ENCODE measurements at places on chromosomes 4 and X.

- DNase-seq = no peak
These were observed 178.9 kb upstream of the GPC4 start for GRCh38 chrX:133594156-133594555.

DNA sequence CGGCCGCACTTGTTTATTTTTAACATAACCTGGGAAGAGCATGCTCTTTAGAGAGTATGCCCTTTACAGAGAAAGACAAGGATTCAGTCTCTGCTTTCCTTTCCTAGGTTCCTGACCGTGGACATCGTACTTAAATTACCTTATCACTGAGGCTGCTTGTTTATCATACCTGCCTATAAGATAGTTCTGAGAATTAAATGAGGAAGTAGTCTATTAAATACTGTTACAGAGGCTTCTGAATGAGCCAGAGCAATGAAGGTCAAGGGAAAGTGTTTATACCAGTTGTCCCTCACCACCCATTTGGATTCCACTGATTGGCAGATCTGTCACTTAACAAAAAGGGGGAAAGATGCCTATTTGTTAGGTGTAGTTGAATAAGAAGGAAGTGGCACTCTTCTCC, 10.0 kb downstream of the TXLNG start:
- no peak for DNase-seq

- no peak for DNase-seq
These were observed 308.5 kb upstream of the AADAT start for GRCh38 chr4:170398218-170398617.

GRCh38 chrX:45322382-45322781, 121.7 kb upstream of the DIPK2B start:
- no peak for DNase-seq

- no peak for DNase-seq
These were observed 36.3 kb upstream of the PLAC8 start for GRCh38 chr4:83150653-83151330.

DNA sequence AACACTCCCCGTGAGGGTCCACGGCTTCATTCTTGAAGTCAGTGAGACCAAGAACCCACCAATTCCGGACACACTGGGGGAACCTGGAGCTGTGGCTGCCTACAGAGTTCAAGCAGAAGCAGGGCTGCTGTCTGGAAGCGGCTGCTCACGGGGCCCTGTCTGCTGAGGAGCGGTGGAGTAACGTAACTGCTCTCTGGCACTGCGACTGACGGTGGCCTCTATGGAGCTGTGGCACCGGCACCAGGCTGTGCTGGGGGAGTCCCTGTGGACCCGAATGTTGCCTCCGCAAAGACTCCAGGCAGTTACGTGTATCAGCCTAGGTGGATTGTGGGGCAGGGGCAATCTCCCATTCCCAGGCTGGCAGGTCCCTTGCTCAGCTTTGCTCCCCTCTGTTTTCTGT, 703.3 kb upstream of the FRG1 start:
- DNase-seq = no peak

GRCh38 chrX:16148896-16149295, 18.4 kb upstream of the MAGEB17 start:
- no peak for DNase-seq

DNA sequence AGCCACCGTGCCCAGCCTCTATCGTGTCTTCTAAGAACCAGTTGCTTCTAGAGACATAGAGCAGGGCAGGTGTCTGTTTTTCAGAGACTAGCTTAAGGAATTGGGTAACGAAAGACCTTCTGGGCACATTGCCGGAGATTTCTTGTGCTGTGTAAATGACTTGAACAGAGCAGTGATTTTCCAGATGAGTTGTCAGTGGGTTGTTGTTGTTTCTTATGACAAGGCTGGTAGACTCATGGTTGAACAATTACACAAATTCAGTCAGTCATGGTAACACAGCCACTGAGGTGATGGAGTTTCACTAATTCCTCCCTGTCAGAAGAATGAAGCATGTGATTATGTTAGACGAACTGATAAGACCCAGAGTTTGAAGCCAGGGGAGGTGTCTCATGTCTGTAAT, 20.5 kb upstream of the DDX3X start:
- no peak for DNase-seq

DNA sequence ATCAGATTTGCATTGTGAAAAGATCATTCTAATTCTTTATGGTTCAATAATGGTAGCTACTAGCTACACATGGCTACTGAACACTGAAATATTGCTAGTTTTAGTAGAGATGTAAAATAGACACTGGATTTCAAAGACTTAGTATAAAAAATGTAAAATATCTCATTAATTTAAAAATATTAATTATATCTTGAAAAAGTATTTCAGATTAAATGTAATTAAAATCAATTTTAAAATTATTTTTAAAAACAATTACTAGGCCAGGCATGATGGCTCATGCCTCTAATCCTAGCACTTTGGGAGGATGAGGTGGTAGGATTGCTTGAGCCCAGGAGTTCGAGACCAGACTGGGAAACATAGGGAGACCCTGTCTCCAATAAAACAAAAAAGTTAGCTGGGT, 20.4 kb upstream of the TLR2 start:
- DNase-seq = no peak

GRCh38 chrX:630007-630611, 482 bp upstream of the SHOX start:
- no peak for DNase-seq

DNA sequence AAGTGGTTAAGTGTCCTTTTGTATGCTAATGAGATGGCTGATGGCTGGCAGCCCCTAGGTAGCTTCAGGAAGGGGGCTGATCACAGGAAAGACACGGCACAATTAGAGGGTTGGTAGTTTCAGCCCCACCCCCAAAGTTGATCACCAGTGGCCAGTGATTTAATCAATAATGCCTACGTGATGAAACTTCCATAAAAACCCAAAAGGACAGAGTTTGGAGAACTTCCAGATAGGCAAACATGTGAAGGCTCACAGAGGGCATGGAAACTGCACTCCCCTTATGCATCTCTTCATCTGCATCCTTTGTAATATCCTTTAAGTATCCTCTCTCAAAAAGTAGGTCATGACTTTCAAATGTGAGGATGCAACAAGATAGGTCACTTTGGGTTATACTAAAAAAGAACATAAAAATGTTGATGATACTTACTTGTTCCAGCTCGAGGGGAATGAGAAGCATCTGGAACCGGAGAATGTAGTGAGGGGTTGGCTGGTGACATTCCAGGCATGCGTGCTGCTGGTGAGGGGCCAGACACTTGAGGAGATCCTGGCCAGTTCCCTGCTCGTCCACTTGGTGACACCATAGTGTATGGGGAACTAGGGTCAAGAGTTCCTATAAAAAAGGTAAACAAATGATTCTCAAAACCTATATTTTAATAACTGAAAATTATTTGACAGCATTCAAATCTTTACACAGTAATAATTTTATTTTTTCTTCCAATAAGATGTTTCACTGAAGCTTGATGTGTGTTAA, 16.7 kb upstream of the CXorf38 start:
- DNase-seq = no peak

DNA sequence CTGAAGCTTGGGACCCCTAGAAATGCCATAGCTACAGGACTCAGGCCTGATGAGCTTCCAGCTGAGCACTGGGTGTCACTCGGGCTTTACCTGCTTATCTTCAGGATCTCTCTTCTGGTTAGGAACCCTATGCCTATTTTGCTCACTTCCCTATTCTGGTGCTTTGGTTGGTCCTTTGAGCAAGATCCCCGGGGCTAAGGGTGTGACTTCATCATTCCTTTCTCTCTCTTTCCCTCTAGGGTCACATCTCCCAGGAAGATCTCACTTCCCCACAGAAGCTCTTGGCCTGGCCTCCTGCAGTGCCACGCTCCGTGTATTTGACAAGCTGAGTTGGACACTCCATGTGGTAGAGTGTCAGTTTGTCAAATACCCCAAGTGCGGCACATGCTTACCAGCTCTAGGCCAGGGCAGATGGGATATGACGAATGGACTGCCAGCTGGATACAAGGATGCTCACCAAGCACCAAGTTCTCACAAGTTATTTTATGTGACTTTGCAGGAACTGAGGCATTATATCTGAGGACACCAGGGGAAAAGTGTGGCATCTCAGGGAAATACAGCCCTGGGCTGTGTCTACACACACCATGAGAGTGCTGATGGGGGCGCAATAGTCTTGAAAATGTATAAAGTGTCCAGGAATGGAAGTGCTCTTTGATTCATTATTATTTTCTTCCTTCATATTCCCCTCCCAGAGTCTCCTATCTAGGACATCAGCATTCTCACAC, 21.1 kb downstream of the VSIG4 start:
- DNase-seq = no peak

- DNase-seq = no peak
These were observed 141.4 kb upstream of the SMIM10 start for GRCh38 chrX:134849390-134849789.

DNA sequence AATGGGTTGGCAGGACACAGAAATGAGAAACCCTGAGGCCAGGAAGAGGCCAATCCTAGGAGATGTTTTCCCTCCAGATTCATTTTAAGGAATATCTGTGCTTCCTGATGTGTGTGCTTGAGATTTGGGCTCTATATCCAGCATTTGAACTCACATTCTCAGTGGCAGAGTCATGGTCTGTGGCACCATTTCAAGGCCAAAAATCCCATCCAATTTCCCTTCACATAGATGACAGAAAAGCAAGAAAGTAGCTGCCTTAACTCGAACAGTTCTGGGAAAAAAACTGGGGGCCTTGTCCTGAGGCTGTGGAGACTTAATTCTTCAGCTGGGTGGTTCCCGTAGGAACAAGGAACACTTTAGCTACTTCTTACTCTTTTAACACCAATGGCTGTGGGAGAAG, 27.4 kb downstream of the TAF7L start:
- no peak for DNase-seq

DNA sequence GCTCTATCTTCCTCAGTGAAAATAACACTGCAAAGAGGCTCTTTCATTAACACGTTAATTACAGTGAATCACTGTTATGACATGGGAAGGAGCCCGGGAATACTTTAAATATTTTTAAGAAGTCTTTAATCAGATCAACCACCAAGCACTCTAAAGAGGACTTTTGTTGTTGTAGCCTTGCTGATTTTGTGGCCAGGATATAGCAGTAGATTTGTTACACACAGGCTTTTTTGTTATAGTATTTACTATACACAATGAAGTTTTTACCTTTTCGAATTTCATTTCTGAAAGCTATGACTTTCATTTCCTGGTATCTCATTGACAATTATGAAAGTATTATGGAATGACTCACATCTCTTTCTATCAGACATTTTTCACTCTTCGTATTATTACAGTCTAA, 20.3 kb downstream of the FGF13 start:
- DNase-seq = no peak

GRCh38 chr4:146334862-146335449, 120.6 kb downstream of the REELD1 start:
- no peak for DNase-seq

All from GM18507 (cell line).